AG09309 (cell line): ENCODE measurements at places on chromosomes 2 and 18.
A peak's percentile ranks its signal among the peaks of the same experiment; 100 is the strongest.

GRCh38 chr2:138877421-138877820 lies 97.2 kb upstream of the NXPH2 start:
- no peak for DNase-seq

GRCh38 chr2:134235510-134236144 lies 18.2 kb upstream of the MGAT5 start:
- no peak for DNase-seq

- DNase-seq: no peak
Observed at GRCh38 chr2:130288467-130289403, 54.0 kb upstream of the IMP4 start.

DNA sequence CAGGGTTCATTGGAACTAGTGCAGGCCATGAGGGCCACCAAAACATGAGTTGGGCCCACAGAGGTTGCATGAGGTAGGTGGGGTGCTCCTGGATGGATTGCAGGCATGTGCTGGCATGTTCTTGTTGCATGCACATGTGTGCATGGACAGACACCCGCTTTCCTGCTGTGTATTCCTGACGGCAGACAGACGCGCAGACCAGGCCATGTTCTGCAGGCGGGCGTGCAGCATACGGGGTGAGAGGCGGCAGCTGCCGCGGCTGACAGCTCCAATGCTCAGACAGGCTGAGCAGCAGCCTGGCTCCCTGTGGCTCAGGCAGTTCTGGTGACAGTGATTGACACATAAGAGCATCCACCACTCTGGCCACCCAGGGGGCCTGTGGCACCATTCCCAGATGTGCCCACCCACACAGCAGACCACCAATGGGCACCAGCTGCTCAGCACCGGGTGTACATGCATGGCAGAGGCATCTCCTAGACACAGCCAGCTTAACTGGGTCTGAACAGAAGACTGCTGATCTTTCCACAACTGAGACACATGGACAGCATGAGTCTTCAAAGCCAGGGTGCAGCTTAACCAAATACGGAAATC lies 21.2 kb downstream of the HS1BP3 start:
- DNase-seq: no peak

GRCh38 chr18:47754311-47755101 lies 176.0 kb downstream of the SMAD2 start:
- DNase-seq: no peak

DNA sequence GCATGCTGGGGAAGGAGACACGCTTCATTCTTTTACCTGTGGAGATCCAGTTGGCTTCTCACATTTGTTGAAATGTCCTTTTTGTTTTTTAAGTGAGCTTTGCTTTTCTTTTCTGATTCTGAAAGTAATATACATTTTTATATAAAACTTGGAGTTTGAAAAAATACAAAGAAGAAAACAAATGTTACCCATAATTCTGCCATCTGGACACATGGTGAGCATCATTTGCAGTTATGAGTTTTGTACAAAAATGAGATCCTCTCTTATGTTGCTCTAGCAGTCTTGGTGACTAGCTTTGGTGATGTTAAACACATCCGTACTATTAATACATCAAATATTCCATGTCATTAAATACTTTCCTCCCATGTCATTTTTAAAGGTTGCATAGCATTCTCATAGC lies 101.1 kb upstream of the OTOS start:
- no peak for DNase-seq

GRCh38 chr2:86225581-86225980 lies 26.3 kb downstream of the MRPL35 start:
- DNase-seq: no peak

GRCh38 chr18:34342960-34343359 lies 118.2 kb upstream of the NOL4 start:
- DNase-seq: no peak

DNA sequence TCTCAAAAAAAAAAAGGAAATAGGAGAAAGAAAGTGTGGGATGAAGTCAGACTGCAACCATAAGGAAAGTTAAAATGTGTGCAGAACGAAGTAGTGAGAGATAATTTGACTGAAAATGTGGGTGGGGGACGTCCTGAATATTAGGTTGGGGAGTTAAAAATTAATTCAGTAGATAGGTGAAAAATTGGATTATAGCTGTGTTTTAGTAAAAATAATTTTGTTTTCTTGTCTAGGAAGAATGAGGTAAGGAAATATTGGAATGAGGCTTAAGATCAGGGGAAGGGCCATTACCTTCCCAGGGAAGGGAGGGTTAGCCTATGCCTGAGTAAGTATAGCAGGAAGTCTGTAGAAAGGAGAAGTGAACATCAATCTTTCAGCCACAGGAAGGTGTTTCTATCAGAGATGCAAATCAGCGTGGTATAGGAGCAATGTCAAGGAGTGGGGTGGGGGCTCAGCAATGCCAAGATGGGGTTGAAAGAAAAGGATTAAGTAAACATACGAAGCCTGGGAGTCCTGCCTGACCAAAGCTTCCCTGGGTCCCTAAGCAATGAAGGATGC lies 250.9 kb downstream of the PIEZO2 start:
- DNase-seq: no peak

GRCh38 chr2:176206682-176207081 lies 18.2 kb downstream of the HOXD1 start:
- no peak for DNase-seq

DNA sequence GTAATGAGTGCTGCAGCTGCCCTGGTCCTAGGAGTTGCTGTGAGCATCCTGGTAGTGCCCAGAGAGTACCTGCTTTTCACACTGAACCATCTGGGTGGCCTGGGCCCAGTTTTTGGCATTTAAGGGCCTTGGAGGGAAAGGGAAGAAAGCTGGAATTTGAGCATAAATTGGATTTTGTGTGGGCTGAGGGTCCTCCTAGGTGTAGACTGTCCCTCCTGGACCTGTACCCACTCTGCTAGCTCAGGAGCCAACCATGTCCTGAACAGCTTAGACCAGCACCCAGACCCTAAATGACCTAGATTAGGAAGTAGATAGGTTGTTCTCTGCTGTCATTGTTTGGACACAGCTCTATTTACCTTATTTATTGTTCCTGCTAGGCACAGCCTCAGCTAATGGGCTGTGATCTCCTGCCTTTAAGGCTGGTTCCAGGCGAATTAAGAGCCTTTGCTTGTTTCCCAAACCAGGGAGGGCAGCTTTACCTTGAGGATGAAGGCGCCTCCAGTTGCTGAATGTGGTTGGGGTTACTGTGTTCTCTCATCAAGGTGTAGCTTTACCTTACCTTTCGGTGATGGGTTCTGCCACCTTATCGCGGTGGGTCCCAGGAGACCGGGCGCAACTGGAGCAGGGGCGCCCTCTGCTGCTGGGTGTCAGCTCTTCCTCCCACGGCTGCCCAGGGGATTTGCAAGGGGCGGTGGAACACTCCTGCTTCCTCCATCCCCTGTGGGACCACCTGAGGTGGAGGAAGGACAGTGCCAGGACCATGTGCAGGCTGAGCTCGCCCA lies 34.4 kb downstream of the ITGA6 start:
- DNase-seq: no peak

DNA sequence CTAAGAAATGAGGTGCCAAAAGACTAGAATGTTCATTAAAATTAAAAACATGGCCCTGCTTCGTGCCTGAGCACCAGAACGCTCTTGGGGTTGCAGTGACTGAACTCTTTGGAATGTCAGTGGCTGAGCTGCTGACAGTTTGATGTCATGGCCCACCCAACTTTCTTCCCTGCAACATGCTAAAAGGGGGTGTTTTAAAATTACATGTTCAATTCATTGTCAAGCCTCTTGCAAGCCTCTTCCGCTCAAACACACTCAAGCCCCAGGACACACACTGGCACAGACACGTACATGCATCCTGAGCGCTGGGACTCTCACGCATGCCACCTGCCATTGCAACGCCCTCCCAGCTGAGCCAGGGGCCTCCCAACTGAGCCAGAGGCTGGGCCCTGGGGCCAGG lies 12.6 kb downstream of the RUFY4 start:
- DNase-seq: peak; percentile 62

GRCh38 chr2:189698020-189698887 lies 23.8 kb downstream of the ANKAR start:
- no peak for DNase-seq

DNA sequence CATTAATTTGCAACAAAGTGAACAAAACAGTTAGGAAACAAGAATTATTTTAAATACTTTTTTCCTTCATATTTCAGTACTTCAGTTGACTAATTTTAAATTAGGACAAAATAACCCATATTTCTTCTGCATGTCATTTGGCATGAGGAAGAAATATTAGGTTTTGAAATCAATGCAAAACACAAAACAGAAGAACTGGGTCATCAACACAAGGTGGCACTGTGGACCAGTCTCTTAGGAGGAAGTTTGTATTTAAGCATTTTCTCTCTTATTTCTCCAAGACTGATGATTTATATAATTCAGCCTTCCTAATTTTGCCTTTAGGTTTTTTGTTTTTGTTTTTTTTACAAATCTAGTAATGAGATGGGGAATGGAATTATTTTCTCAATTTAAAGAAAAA lies 352.8 kb upstream of the KCNH7 start:
- peak; percentile 39 for DNase-seq

DNA sequence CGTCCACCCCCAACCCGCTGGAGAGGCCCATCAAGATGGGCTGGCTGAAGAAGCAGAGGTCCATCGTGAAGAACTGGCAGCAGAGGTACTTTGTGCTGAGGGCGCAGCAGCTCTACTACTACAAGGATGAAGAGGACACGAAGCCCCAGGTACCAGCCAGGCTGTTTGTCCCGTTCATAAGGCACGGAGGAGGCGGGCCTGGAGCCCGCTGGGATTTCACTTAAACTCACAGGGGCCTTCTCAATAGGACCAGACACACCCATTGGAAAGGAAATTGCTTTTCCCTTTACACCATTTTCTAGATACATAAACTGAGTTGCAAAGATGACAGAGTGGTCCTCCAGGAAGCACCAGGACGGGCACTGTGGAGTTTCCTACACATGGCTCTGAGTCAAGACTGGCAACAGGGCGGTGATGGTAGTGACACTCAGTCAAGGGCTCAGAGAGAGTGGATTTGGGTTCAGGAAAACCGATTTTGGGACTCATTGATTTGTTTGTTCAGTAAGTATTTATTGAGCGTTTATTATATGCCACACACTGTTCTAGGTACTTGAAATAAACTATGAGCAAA lies 40.7 kb downstream of the ARHGAP25 start:
- no peak for DNase-seq

GRCh38 chr2:71678874-71679273 lies 225.5 kb downstream of the DYSF start:
- DNase-seq: no peak

DNA sequence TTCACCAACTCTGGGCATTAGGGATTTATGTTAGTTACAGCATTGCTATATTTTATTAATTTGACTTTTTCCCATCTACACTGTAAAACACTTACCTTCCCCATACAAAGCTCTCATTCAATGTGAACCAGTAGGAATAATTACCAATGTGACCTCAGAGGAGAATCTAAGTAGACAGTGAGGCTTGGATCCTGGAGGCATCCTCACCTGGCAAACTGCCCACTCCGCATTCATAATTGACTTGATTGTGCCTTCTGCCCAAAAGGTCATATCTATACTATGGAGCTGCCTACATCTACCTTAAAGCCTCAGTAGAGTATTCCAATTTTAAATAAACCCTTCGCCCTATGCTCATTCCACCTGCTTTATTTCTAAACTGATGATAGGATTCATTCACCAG lies 45.4 kb upstream of the SCN1A start:
- no peak for DNase-seq

- DNase-seq: no peak
Observed at GRCh38 chr2:68800027-68800401, 65.4 kb downstream of the ARHGAP25 start.

DNA sequence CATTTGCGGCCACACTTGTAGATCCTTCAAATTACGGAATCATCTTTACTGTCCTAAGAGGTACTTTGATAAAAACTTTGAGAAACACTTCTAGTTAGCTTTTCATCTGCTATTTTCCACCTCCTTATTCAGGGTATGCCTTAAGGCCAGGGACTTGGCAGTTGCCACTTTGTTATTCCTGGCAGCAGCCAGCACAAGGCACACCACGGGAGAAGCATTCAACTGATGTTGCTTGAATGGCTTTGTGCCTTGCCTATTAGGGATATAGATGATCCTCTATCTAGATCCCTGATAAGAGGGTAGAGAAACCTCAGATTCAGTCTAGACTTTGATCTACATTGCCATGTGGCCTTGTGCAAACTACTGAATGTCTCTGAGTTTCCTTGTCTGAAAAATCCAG lies 70.3 kb upstream of the EPHA4 start:
- DNase-seq: no peak

GRCh38 chr2:45269149-45269793 lies 260.0 kb upstream of the SIX2 start:
- DNase-seq: no peak
